Stimulated activated CD4-positive, alpha-beta T cell treated with anti-CD3 and anti-CD28 coated beads, Interleukin-12 subunit alpha, Interleukin-12 subunit beta, amount 100 ng/mL, for 4 hours (primary cell): ENCODE measurements at places on chromosomes 12 and 14.

DNA sequence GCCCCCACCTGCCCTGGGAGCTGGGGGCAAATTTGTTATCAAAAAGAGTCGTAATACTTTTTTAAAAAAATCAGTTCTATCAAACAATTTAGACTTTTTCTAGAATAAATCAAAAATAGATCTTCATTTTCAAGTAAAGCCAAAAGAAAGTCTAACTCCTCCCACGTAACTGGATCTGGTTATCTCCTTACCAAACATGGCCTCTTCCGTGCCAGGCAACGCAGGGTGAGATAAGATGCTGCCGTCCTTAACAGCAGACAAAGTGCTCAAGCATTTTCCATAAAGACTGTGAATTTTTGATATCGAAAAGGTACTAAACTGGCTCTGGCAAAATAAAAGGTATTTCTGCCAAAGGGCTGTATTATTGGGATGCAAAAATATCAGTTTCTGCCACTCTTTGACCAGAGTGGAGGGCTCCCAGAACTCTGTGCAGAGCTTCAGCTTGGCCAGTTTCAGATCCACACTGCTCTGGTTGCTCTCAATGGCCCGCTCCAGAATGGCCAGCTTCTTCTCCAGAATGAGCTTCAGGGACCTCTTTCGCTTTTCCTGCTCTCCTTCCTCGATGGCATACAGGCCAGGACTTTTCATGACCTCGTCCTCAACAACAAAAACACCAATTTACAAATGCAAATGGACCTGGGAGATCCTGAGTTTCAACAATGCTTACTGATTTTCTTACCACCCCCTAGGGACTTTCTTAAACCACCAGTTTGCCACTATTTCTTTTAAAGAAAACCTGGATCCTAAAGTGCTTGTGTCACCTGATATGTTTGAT is 29.0 kb downstream of the NRDE2 start:
- DNase-seq, result no peak

- no peak for DNase-seq
Observed at GRCh38 chr14:37589715-37590427, 5.2 kb downstream of the FOXA1 start.

DNA sequence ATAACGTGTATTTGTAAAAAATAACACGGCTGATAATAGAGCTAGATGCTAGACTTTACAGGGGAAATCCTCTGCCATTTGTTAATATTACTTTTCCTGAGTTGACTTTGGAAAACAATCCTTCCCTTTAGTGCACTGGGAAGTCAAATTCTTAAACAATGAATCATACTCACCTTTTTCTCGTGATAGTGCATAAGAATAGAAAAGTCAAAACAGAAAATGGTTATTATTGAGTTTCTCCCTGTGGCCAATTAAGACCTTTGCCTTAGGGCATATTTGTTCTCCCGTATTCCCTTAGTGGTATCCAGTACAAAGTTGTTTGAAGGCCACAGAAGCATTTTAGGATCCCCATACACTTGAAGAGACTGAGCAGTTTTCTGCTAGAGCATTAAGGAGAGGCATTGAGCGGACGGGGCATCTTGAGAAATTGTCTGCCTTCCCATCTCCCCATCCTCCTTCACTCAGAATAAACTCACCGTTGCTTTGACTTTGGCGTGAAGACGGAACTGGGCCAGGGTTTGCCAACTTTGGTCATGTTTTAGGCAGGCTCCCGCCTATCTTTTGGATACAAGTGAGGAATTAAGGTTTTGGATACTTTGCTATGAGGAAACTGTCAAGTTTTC is 171.3 kb downstream of the TMTC2 start:
- no peak for DNase-seq

GRCh38 chr12:48156652-48157017 is 680 bp downstream of the ASB8 start:
- no peak for DNase-seq

- no peak for DNase-seq
Observed at GRCh38 chr12:43361031-43361710, 190.8 kb downstream of the ADAMTS20 start.

- DNase-seq, result no peak
Observed at GRCh38 chr12:120581998-120582397, 796 bp upstream of the POP5 start.

- no peak for DNase-seq
Observed at GRCh38 chr14:21257394-21257909, 11.8 kb downstream of the HNRNPC start.

DNA sequence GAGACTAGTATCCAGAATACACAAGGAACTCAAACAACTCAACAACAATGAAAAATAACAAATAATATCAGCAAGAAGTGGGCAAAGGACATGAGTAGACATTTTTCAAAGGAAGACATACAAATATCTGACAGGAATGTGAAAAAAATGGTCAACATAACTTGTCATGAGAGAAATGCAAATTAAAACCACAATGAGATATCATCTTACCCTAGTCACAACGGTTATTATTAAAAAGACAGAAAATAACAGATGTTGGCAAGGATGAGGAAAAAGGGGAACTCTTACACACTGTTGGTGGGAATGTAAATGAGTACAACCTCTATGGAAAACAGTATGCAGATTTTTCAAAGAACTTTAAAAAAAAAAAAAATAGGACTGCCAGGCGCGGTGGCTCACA is 20.4 kb downstream of the VWF start:
- no peak for DNase-seq

DNA sequence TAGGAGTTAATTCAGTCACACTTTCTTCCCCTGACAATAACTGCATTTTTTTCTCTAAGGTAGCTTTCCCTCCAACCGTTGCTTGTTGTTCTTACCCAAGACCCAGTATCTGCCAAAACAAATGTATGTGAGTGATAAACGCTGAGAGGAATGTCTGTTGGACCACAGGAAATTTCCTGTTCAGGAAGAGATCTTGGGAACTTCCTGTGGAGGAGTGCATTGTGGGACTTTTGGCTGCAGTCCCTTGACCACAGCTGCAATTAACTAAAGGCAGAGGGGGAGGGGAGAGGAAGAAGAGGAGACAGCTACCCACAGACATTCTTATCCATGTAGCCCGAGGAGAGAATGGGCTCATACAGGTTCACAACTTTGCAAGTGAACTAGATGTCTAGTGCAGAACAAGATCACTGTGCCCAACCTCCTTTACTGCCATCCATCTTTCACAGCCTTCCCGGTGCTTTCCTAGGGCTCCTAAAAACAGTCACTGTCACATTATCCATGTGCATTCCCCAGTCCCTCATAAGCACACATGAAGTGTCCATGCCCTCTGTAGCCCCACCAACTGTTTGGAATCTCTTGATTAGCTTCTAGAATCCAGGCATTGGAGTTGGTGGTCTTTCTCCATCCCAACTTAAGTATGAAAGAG is 149.5 kb downstream of the ETV6 start:
- DNase-seq, result no peak

DNA sequence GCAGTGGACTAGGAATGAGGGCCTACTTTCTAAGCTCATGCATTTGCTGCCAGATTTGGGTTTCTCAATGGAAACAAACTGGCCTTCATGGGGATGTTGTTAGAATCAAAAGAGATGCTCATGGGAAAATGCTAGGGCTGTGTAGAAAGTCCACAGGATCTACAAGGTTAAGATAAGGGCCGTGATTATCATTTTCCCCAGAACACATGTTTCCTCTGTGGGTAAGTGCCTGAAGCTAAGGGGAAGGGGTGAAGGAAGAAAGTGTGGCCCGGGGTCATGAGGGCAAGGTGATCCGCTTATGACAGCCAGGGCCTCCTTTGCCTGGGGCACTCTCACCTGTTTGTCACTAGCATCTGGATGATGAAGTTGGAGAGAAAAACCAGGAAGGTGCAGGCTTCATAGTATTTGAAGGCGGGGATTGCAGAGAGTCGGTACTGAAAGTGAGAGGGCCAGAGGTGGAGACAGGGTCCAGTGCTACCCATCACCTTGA is 9.8 kb downstream of the ADCY4 start:
- no peak for DNase-seq

GRCh38 chr12:98814254-98814653 is 169.2 kb downstream of the APAF1 start:
- no peak for DNase-seq

DNA sequence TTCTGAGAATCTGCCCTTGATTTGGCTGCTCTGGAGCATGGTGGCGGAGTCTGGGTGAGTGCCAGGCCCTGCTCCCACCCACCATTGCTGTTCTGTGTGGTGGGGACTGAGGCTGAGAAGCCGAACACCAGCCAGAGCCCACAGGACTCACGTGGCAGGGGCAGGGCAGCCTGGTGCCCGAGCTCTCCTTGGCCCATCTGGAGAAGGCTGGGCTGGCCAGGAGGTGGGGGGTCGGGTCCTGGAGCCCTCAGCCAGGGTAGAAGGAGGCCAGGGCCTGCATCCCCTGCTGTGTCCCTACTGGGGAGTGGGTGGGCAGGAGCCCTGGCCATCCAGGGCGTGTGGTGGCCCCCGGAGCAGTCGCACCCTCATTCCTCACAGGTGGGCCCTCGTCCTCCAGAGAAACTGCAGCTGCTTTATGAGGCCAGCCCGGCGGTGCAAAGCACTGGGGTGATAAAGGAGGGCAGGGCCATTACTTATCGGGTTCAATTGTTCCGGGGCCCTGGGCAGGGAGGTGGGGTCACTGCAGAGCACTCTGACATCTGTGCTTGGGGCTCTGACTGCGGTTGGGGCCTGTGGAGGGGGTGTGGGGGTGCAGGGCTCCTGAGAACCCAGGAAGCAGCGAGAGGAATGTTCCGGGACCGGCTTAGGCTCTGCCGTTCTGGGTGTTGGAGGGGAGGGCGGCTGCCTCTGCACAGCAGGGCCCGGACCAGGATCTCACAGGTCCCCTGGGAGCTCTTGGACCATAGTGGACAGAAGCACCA is 217.5 kb upstream of the C14orf180 start:
- no peak for DNase-seq

- no peak for DNase-seq
Observed at GRCh38 chr12:106288494-106289195, 13.9 kb upstream of the TCP11L2 start.

DNA sequence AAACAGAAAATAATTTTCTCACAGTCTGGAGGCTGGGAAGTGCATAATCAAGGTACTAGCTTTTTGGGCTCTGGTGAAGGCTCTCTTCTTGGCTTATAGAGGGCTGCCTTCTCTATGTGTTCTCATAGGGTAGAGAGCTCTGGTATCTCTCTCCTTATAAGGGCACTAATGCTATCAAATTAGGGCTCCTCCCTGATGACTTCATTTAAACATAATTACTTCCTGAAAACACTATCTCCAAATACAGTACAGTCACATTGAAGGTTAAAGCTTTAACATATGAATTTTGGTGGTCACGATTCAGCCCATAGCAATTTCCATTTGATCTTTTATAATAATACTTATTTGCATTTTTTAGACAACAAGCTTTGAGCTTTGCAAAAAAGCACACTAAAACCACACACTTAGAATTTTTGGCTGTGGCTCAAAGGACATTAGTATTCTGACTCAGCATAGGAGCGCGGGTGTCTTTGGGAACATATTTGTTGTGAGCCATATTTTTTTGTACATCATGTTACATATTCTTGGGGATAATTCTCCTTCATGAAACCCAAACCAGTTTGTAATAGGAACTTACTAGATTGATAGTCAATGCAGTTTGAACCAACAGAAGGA is 808.1 kb upstream of the FBXO33 start:
- no peak for DNase-seq
